ENCODE measurements at places on chromosomes 2 and 18.

GRCh38 chr2:136404176-136404575 lies 286.2 kb upstream of the CXCR4 start:
- DNase-seq: no peak

DNA sequence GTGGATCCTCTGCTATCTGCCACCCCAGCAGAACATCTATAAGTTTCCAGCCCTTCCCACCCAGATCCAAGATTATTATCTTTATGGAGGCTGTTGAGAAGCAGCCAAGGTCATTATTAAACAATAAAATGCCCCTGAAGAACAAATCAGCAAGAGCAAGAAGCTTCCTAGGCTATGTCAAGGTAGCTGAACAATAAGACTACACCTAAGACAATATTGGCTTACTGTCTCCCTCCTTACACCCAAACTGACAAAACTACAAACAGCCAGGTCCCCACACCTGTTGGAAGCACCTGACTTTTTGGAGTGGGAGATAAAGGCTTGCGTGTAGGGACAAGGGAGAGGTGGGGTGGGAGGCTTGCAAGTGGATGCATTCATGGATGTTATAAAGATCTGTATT lies 128.5 kb downstream of the SPTBN1 start:
- no peak for DNase-seq

DNA sequence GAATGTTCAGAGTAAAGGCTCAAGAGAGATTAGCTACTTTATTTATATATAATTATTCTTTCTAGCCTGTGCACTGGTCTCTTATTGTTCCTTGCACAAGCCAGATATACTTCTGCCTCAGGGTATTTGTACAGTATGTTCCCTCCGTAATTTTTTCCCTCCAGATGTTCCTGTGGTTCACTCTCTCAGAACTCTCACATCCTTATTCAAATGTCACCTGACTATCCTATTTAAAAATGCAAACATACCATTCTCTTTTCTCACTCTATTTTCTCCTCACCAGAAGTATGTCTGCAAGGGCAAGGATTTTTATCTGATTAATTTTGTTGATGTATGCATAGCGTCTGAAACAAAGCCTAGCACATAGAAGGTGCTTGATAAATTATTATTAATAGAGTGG lies 64.0 kb upstream of the CERS6 start:
- peak; percentile 26 for DNase-seq

DNA sequence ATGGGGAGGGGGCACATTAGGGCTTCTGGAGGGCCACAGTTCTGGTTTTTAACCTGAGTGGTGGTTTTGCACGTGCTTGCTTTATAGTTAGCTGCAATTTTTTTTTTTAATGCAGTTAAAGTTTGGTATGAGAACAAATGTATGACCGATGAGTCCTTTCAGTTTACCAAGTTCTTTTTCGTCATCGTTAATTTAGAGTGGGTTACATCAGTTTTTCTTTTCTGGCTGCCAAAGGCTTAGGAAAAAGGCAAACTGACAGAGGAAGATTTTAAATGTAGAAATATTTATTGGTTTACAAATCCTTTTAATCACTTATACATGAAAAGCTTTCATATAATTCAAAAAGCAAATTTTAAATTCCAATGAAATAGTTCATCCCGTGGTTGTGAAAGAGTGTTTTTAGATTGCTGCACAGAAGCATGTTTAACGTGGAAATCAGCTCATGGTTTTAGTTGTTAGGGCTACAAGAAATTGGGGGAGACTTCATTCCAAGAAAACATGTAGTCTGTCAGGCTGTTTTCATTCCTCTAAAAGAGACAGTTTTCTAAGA lies 82.9 kb downstream of the MSH2 start:
- no peak for DNase-seq

DNA sequence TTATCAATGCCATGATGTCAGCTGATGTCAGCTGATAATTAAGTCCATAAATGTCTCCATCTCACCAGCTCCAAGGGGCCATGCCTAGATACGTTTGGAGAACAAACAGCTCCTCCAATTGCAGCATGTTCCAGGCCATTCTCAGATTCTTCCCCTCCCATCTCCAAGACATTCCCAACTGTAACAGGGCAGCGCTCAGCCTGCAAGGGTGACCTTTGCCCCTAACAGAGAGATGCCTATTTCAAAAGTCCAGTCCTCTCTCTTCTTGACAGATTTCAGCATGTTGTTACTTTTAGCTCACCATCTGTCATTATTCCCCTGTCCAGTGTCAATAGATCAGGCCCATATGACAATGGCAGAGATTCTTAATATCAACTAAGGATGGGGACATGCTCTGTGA lies 9.9 kb downstream of the PSD4 start:
- DNase-seq: no peak

Data from NCI-H2081 (cell line).